ENCODE measurements at places on chromosomes 5 and 9. TPM values are rescaled to one million over a fixed set of nuclear protein-coding genes. Genes with fewer than 3 reads are reported as not detected.

- H3K4me1 ChIP-seq, result no peaks in the 10 kb centered on the region
- no peak for DNase-seq
- H3K36me3 ChIP-seq, result no peaks in the 10 kb centered on the region
These were observed 79.8 kb upstream of the KLF9 start for GRCh38 chr9:70494221-70494620.

The PAEP gene
- total RNA-seq, result not detected

DNA sequence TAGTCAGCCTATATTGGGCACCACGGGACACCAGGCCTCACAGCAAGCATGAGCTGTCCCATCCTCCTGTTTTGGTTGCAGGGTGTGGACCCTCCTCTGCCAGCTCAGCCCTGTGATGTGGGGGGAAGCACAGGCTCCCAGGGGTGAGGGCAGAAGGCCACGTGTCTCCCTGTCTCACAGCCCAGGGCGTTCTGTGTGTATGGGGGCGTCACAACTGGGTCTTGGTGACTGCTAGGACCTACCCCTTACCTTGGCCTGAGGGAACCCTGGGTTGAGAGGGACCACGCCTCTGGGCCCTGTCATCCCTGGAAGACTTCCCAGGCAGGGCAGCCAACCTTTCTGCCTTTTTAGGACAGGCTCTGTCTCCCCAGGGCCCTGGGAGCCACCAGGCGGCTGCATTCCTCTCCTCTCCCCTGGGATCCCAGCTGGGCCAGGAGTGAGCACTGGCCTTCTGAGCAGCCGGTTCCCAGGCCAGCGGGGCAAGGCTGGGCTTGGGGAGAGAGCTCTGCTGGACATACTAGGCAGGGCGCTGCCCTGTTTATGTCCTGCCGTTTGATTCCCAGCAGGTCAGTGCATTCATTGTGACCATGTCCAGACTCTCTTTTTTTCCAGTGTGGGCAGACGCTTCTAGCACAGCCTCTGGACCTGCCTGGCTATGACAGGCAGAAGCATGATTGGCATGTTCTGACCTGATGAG is 97.4 kb downstream of the DAB2IP start:
- H3K36me3 ChIP-seq, result no peaks in the 10 kb centered on the region
- no peak overlapping the region for H3K4me3 ChIP-seq
- H3K4me1 ChIP-seq, result peaks cover 14% of the 10 kb centered on the region

- no peak overlapping the region for H3K27ac ChIP-seq
- no peaks in the 10 kb centered on the region for H3K4me1 ChIP-seq
- H3K4me3 ChIP-seq, result no peak overlapping the region
- H3K36me3 ChIP-seq, result no peaks in the 10 kb centered on the region
- DNase-seq, result no peak
These were observed 79.5 kb upstream of the ERCC6L2 start for GRCh38 chr9:95796029-95796428.

All from H1 (cell line).